Pulmonary artery endothelial cell (primary cell): ENCODE measurements at places on chromosomes 4 and X.

DNA sequence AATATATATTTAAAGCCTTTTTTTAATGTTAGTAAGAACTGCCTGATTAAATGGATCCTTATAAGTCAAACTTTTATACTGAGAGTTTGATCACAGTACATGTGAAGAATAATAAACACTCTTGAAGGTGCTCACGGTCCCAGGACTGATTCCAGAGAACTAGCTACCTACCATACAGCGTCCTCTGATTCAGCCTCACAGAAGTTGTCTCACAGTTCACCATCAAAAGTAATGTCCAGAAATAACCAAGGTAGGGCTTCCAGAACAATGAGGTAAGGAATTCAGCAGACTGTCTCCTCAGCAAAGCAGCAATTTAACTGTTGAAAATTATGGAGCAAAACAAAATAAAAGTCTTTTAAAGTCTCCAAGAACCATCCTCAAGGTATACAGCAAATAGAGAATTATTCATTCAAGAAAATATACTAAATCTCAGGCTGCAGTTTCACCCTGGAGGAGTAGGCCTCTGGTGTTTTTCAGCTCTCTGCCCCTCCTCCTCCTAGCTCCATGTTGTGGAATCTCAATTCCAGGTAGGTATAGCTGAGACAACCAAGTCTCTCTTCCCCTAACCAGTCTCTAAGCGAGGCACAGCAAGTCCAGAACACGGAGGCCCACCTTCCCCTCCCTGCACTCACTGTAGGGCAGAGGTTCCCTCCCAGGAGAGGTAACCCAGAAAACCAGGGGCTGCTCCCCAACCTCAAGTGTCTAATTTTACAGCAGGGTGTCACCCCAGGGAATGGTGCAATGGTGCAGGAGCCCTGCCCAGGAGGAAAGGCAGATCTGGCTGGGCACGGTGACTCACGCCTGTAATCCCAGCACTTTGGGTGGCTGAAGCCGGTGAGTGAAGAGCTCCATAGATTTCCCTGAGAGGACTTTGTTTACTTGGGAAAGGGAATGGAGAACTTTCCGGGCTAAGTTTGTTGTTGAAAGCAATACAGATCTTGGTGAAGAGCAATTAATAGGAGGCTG lies 28.6 kb downstream of the FAM241A start:
- DNase-seq = no peak

- no peak for DNase-seq
These were observed 11.3 kb upstream of the SETD7 start for GRCh38 chr4:139567159-139567870.

DNA sequence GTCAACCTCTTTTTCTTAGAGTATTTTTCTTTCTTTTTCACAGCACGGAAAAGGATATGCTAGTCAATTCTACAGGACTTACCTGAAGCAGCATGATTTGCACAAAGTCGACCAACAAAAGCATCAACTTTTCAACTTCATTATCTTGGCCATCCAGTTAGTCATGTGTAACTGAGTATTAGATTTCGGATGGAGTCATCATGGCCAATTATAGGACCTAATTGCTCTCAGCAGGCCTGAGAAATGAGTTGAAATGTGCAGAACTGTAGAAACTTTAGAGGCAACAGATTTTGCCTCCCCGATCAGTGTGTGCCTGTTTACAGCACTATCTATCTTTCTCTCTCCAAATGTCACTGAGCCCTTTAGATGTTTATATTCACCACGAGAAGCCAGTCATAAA lies 41.0 kb downstream of the PCDH10 start:
- DNase-seq = no peak

DNA sequence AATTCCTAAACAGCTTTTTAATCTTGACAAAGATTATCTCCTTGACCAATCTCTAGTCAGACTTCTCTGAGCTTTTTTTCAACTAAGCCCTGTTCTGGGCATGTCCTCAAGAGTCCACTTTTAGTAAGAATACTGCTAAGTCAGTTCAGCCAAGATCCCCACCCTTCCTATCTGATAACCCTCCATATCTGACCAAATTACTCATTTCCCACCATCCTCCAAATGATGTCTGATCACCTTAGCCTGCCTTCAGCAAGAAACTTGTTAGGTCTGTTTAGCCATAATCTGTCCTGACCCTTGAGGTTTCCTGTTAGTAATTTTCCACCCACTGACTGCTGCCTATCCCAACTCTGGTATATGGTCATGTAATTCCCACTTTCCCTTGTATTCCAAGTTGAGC lies 65.2 kb downstream of the FAM13A start:
- peak; percentile 11 for DNase-seq

DNA sequence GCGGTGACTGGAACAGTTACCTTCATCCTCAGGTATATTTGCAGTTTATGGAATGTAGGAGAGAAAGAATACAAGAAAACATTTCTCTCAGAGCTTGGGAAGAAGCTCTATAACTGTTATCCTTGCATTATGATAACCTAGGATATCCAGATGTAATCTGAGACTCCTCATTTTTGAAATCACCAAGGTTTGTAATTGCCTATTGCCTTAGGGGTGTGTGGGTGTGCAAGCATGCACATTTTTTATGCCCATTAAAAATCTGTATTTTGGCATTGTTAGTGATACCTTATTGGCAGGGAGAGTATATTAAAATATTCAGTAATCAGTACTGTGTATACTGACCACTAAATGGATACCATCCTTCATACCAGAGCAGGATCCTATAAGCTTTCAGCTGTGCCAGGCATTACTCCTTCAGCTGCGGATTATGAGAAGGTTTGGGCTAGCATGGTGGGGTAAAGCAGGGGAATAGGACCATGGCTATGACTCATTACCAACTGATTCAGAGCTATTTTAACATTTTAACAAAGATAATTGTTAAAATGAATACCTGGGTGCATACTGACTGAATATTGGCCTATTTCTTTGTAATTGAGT lies 8.3 kb downstream of the SEC24B start:
- DNase-seq = no peak

GRCh38 chr4:89511776-89512175 lies 204.2 kb upstream of the GPRIN3 start:
- no peak for DNase-seq

DNA sequence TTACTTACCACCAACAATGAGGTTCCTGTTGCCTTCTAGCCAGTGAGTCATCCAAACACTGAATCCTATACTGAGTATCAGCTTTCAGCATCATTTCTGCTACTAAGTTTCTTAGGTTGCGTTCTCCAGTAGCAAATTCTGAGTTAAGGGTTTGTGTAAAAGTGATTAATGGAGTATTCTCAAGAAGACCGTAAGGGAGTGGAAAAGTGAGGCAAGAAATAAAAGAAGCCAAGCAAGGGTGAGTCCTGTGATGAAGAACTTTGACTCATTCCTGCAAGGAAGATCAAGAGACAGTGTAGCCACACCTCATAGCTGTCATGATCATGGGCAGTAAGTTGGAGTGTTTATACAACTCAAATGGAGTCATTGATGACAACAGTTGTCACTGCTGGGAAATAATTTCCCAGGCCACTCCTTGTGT lies 446.2 kb downstream of the RAPGEF2 start:
- no peak for DNase-seq

DNA sequence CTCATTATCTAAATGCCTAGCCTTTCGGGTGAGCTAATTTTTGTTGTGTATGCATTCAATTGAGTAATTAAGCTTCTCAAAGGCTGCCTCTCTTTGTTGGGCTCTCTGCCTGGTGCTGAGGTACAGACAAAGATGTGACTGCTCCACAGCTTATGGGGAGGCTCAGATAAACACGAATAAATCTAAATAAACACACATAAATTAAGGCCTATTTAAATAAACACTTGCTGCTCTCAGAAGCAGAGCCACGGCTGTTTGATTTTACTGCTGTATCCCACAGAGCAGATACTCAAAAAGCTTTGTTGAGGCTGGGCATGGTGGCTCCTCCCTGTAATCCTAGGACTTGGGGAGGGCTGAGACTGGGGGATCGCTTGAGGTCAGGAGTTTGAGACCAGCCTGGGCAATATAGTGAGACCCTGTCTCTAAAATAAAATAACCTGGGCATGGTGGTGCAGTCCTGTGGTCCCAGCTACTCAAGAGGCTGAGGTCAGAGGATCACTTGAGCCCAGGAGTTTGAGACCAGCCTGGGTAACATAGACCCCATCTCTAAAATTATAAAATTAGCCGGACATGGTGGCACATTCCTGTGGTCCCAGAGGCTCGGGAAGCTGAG lies 8.4 kb upstream of the CD99 start:
- no peak for DNase-seq

DNA sequence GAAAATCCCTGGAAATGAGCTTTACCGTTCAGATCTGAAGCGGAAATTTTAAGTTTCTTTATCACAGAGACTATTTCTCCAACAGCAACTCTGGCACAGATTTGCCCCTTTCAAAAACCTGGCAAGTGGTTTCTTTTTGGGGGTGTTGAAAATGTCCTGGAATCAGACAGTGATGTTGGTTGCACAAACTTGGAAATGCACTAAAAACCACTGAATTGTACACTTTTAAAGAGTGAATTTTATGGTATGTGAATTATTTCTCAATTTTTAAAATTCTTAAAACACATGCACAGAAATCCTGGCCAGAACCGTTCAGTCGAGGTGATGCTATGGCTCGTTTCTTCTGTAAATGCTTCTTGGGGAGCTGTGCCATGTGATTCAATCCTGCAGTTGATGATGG lies 121.2 kb upstream of the RBPJ start:
- no peak for DNase-seq

DNA sequence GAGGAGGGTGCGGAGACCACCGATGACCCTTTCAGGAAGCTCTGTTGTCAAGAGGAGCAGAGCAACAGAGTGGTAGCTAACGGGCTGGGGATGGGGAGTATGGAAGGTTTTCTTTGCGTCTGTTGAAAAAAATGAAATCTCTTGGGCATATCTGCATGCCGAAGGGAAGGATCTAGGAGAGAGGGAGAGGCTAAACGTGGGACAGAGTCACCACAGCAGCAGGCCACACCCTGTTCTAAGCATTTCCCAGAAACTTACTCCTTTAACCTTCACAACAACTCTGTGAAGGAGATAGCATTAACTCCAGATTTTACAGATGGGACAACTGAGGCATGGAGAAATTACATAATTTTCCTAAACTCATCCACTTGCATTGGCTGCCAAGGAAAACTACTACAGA lies 71.8 kb upstream of the EXOC1L start:
- no peak for DNase-seq

DNA sequence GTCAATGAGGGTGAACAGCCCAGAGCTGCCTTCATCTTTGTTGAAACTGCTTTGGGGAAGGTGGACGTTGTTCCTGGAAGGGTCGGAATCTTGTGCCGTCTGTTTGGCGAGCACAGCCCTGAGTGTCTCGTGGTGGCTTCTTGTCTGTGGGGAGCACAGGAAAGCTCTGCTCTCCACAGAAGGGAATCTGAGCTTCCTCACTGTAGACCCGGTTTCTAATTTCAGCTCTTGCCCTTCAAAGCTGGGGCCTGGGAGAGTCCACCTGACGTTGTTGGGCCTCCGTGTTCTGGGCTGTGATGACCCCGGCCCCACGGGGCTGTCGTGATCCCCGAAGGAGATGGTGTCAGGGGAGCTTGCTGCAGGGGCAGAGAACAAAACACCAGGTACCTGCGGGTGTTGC lies 47.5 kb downstream of the SORCS2 start:
- DNase-seq = no peak

DNA sequence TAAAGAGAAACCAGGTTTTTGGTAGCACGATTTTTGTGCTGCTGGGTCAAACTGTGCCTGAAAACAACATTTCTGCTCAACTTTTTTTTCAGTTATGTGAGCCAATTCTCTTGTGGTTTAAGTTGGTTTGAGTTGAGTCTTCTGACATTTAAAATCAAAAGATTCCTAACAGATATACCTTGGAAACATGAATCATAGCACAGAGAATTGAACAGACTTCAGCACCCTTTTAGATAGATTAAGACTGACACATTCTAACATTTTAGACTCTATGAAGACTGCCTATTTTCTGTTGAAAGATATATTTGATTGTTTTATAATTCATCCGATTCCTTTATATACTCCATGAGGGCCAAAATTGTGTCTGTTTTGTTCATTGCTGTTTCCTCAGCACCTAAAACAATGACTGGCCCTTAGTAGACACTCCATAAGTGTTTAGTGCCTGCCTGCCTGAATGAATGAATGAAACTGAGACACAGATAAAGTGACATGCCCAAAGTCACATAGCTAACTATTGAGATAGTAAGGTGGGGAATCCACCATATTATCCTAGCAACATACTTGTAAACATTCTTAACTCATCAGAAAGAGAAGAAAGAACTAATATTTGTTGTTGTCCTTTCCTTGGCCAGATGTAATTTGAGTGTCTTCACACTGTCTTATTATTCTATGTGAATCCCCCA lies 624.0 kb downstream of the MID1IP1 start:
- DNase-seq = no peak

DNA sequence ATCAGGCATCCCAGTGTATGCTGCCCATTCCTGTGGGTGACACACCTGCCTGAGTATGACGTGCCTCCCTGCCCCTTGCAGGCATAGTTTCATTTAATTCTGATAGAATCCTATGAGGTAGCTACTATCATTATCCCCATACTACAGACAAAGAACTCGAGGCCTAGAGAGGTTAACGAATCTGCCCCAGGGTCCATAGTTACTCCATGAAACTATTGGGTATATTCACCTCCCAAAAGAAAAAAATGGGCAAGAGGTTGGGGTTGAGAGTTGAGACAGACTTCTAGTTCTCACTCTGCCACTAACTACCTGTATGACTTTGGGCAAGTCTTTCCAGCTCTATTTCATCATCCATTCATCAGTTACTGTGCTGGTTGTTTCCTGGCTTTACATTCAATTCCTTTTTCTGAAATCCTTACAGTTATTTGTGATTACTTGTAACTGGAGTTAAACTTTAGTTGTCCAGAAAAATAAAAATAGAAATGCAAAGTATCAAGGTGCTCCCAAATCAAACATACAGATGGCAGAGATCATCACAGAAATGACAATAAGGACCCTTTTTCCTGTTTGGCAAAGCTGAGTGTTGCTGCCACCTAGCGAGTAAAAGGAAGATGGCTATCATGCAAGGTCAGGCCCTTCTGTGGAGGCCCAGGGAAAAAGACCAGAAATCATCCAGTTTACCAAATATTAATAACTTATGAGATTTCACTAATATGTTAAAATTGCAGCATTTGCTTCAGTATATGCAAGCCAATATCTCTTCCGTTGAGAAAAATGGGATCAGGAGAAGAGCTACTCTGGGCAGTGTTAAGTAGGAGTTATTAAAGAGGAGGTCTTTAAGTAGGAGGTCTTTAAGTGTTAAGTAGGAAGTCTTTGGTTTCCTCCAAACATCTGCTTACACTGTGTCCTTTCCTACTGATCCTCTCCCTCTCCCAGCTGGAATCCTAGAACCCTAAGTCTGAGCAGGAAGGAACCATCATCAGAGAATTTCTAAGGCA lies 17.1 kb upstream of the MAP7D3 start:
- no peak for DNase-seq

- DNase-seq = no peak
These were observed 46.6 kb downstream of the TSPAN7 start for GRCh38 chrX:38607976-38608375.

DNA sequence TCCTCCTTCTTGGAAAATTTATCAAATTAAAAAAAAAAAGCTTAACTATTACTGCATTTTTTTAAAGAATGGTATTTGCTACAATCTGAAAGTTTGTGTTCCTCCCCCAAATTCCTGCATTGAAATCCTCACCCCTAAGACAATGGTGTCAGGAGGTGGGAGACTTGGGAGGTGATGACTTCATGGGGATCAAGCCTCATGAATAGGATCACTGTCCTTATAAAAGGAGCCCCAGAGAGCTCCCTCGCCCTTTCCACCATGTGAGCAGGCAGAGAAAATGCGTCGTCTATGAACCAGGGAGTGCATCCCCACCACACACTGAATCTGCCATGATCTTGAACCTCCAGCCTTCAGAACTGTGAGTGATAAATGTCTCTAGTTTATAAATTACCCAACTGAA lies 38.0 kb downstream of the DHRSX start:
- no peak for DNase-seq
